ENCODE measurements at places on chromosomes 4 and X. TPM values are rescaled to one million over a fixed set of nuclear protein-coding genes. Genes with fewer than 3 reads are reported as not detected.

- no peak for DNase-seq
Observed at GRCh38 chrX:153029875-153030274, 26.4 kb upstream of the PNMA3 start.

GRCh38 chrX:53280331-53281320 lies 758 bp downstream of the IQSEC2 start:
- DNase-seq = peak; percentile 49

DNA sequence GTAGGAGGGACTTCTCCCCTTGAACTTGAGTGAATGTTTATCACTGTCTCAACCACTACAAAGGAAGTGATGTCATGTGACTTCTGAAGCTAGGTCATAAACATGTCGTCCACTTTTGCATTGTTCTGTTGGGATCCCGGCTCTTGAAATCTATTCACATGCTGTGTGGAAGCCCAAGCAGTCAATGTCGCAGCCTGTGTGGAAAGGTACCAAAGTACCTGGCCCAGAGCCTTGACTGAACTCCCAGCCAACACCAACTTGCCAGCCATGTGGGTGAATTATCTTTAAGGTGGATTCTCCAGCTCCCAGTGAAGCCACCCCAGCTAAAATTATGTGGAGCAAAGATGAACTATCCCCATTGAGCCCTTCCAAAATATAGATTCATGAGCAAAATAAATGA lies 85.0 kb upstream of the USP38 start:
- DNase-seq = no peak

DNA sequence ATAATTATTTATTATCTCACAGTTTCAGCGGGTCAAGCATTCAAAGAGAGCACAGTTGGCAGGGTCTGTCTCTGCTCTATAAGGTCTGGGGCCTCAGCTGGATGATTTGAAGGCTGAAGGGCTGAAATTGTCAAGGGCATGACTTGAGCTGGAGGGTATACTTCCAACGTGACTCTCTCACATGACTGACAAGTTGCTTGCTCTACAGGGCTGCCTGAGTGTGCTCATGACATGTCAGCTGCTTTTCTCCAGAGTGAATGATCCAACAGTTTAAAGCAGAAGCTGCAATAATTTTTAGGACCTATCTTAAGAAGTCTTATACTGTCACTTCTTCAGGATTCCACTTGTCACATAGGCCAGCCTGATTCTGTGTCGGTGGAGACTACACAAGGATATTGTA lies 51.2 kb downstream of the TIGD2 start:
- no peak for DNase-seq

GRCh38 chrX:16946971-16947562 lies 609 bp downstream of the REPS2 start:
- DNase-seq = no peak

DNA sequence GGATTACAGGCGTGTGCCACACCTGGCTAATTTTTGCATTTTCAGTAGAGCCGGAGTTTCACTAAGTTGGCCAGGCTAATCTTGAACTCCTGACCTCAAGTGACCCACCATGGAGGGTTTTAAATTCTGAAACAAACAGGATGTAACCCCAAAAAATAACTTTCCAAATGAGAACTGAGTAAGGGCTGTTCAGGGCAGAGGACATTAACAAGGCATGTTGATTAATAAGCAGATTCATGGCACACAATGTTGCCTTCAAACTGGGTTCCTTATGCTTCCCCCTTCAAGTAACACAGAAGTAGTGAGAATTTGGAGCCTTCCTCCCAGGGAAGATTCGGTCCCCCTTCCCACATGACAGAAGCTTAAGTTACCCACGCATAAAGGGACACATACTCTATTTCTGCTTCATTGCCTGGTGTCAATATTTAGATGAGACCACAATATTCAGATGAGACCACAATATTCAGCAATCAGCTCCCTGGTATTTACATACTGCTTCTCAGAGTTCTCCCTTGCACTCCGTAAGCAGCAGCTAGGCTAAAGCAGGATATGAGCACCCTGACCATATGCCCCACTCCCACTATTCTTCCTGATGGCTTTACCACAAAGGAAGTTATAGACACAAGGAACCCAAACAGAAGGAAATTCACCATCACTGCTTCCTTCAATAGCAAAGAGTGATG lies 21.4 kb downstream of the GRSF1 start:
- DNase-seq = no peak

- DNase-seq = no peak
Observed at GRCh38 chr4:105119356-105119755, 27.3 kb upstream of the TET2 start.

GRCh38 chr4:39802005-39802404 lies 104.1 kb downstream of the UBE2K start:
- no peak for DNase-seq

DNA sequence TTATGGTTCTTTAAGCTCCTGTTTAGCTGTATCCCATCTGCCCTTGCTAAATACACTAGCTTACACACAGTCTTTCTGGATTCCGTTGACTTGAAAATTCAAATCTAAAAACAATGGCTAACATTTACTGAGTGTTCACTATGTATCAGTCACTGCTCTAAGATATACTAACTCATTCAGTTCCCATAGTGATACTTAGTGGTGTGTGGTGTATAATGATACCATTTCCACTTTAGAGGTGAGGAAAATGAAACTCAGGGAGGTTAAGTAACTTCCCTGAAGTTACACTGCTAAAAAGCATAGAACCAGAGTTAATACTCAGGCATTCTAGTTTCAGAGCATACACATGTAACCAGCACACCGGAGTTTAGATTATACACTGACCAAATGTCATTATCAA lies 762.0 kb downstream of the GRID2 start:
- DNase-seq = no peak

DNA sequence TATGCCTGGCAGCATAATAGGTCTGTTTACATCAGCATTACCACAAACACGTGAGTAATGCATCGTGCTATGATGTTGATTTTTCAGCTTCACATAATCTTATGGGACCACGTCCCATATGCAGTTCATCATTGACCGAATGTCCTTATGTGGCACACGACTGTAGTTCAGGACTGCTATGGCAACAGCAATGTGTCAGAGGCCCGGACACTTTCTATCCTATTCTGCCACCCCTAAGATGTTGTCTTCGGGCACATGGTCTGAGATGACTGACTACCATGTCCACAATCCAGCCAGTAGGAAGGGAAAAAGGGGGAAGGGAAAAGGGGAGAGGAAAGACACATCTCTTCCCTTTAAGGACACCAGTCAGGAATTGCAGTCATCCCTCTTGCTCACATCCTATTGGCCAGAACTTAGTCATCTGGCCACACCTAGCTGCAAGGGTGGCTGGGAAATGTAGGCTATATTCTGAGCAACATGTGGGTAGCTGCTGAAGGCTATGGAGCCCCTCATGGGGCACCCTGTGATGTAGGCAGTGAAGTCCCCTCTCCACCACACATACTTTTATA lies 196.0 kb upstream of the RBPJ start:
- DNase-seq = peak; percentile 15

DNA sequence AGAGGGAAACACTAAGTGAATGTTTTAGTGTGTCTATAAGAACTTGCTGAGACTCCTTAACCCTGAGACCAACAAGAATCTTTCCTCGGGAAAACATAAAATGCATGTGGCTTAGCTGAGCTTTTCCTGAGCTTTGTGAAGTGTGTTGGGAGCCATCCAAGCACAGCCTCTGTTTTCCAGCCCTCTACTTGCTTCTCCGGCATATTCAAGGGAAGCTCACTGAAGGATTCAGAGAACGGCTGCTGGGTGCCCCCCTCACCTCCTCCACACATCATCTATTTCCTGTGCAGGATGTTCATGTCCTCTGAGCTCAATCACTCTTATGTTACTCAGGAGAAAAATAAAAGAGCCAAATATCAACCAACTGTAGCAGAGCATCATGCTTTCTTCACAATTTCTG lies 492.1 kb downstream of the IL15 start:
- no peak for DNase-seq

- DNase-seq = no peak
Observed at GRCh38 chr4:102342404-102343074, 2.7 kb downstream of the SLC39A8 start.

GRCh38 chr4:16199093-16199492 lies 27.2 kb downstream of the TAPT1 start:
- peak; percentile 22 for DNase-seq

GRCh38 chr4:25425361-25425760 lies 48.3 kb downstream of the ANAPC4 start:
- DNase-seq = no peak

DNA sequence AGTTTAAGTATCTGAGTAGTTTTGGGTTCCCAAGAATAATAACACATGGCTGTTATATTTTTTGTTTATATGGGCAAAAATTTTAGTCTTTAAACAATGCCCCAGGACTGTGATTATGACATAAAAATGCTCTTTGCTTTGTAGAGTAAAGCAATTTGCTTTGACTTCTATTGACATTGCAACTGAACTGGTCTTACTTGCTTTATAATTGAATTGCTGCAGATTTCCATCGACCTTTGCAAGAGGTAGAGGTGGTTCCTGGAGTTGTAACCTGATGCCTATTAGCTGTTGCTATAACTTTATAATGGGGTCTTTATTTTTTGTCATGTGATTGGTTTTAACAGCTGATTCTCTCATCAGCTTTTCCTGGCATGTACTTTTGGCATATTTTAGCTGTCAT lies 302.9 kb downstream of the ARHGAP10 start:
- DNase-seq = no peak

TSPAN5 gene
- 19.8 TPM for total RNA-seq

BMPR1B gene
- 17.2 TPM for total RNA-seq

ARHGEF6 gene
- total RNA-seq = 0.35 TPM

NIPAL1 gene
- 6.8 TPM for total RNA-seq

AREG gene
- 1,402 TPM for total RNA-seq

IDUA gene
- total RNA-seq = 35.0 TPM

TLR1 gene
- total RNA-seq = 2.2 TPM

TMEM192 gene
- total RNA-seq = 26.6 TPM

RBMXL3 gene
- not detected for total RNA-seq

RTL5 gene
- total RNA-seq = not detected

Measured in MCF 10A (cell line).